ENCODE measurements at places on chromosomes 3 and 15. TPM values are rescaled to one million over a fixed set of nuclear protein-coding genes. Genes with fewer than 3 reads are reported as not detected.

GRCh38 chr3:69094467-69095205, 9.9 kb downstream of the ARL6IP5 start:
- DNase-seq: no peak

DNA sequence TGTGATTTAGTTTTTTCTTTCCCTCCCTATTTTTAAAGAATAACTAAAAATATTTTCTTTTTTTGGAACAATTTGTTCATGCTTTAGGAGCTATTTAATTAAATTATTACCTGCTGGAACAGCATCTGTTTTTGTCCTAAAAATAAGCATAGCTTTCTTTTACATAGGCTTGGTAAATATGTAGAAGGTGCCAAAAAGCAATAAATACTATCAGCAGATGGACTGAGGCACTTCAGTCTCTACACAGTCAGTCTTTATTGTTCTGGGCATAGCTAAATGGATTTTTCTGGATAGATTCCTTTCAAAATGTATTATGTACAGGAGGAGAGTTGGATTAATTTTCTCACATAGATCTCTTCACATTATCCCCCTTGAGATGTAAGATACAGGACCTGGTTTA, 223.5 kb downstream of the NAALADL2 start:
- DNase-seq: no peak

DNA sequence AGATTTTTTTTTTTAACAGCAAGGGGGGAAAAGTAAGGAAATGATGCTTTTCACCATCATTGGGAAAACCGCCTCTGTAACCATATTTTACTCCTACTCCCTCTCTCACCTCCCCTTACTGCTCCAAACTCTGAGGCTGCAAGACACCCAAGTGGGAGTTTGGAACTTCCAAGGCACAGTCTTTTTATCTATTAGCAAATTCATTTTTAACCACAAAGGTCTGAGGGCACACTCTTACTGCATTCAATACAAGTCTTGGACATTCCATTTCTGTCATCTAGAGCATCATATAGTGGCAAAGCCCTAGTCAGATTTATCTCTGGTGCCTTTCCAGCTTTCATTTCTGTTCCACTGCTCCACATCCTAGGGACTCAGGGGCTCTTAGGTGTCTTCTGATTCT, 13.2 kb downstream of the FAM162A start:
- no peak for DNase-seq

The HYAL1 gene
- total RNA-seq: 11.7 TPM

- DNase-seq: peak; percentile 44
Measured at GRCh38 chr15:22981051-22981840, 1.1 kb upstream of the CYFIP1 start.

The EPHB1 gene
- 3.7 TPM for total RNA-seq

- DNase-seq: no peak
Measured at GRCh38 chr15:42608752-42609488, 33.5 kb downstream of the STARD9 start.

DNA sequence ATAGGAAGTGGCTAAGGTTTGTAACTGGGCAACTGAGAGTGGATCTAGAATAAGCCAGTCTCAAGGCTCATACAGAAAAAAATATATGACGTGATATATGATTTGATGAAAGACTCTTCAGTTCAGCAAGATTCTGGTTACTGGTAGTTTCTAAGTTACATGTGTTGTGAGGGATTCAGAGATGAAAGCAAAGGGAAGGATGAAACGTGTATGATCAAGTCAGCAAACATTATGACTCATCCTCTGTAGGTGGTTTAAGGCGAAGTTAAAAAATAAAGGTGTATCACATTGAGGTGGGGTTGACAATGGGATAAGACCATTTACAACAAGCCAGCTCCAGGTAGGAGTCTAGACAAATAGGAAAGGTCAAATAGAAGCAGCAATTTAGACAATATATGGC, 16.2 kb downstream of the TERC start:
- no peak for DNase-seq

- no peak for DNase-seq
Measured at GRCh38 chr3:57661404-57661803, 31.5 kb downstream of the DENND6A start.

The SPTSSB gene
- not detected for total RNA-seq

DNA sequence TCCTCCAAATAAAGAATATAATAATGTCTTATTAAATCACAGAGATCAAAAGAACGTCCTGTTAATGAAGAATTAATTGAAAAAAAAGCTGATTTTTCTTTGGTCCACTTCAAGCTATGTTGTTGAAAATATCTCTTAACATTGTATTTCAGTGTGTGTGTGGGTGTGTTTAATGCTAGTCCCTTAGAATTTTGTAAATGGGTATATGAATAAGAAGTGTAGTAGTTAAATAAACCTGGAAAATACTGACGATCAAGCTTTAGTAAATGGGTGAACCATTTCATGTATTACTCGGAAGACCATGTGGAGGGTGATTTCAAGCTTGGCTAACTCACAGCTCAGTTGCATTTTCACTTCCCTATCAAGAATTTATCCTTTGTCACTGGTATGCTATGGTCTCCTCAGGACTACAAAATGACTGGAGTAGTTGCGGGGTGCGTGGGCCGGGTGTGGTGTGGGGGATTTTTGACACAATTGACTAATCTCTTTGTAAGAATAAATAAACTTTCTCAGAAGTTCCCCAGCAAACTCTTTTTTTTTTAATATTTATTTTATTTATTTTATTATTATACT, 586.4 kb downstream of the GRM7 start:
- no peak for DNase-seq

The IL17RD gene
- total RNA-seq: 22.9 TPM

The NRROS gene
- total RNA-seq: 10.6 TPM

The ITIH4 gene
- total RNA-seq: 28.8 TPM

DNA sequence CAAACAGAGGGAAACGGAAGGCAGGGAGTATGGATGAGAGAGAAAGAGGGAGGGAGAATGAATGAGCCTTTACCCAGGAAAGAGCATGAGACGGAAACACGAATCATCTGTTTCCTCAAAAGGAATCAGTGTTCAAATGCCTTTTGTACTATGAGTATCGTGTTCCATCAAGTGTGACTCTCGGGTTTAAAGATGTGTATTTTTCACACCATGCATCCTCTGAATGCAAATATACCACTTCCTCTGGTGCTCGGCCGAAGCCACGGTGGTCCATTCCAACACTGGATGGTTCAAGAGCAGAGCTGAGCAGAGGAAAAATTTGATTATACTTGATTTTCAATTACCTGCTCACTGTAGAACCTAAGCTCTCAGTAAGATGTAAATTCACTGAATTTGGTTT, 505.1 kb downstream of the MECOM start:
- DNase-seq: no peak

DNA sequence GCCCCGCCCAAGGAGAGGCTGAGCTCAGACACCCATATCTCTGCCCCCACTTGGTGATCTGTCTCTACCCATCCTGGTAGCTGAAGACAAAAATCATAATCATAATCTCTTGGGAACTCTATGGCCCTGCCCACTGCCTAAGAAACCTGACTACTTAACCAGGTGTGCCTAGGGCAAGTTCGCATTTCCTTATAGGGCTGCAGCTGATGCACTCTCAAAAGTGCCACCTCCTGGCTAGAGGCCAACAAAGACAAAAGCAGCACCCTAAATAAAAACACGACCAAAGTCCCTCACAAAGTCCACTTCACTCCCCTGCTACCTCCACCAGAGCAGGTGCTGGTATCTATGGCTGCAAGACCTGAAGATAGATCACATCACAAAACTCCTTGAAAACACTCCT, 250.4 kb upstream of the SLITRK3 start:
- DNase-seq: no peak

The USP50 gene
- total RNA-seq: 1.1 TPM

The CTXN2 gene
- not detected for total RNA-seq

GRCh38 chr15:101684384-101684783, 32.2 kb upstream of the TM2D3 start:
- no peak for DNase-seq

The CRYGS gene
- 1.9 TPM for total RNA-seq

The GRAMD1C gene
- total RNA-seq: 1.2 TPM

DNA sequence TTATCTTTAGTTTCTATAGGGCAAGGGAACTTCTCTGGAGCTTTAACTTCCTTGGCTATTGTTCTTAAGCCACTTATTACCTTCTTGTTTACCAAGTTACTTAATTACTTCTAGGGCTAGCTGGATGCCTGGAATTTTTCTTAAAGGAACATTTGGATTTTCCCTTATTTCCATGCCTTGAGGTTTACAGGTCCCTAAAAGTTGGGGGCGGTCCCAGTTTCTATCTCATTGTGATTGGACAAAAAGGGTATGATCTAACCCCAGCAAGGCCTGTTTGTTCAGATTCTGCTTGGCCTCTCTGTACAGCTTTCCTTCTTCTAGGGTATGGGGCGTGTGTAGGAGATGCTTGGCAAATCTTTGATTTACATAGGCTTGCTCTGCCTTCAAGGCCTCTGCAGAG, 17.4 kb downstream of the PDHB start:
- no peak for DNase-seq

GRCh38 chr3:184465883-184466412, 86.1 kb downstream of the CHRD start:
- no peak for DNase-seq

The SNUPN gene
- total RNA-seq: 17.2 TPM

- DNase-seq: no peak
Measured at GRCh38 chr15:67253549-67254237, 768 bp downstream of the AAGAB start.

- DNase-seq: no peak
Measured at GRCh38 chr15:29670998-29671981, 151.0 kb downstream of the TJP1 start.

The WDR76 gene
- total RNA-seq: 3.9 TPM

GRCh38 chr15:67741308-67741707, 84.0 kb upstream of the SKOR1 start:
- no peak for DNase-seq

- peak; percentile 31 for DNase-seq
Measured at GRCh38 chr15:66233487-66234415, 19.8 kb downstream of the MEGF11 start.

The MORC1 gene
- not detected for total RNA-seq

GRCh38 chr15:38285456-38285855, 32.8 kb downstream of the SPRED1 start:
- DNase-seq: no peak

DNA sequence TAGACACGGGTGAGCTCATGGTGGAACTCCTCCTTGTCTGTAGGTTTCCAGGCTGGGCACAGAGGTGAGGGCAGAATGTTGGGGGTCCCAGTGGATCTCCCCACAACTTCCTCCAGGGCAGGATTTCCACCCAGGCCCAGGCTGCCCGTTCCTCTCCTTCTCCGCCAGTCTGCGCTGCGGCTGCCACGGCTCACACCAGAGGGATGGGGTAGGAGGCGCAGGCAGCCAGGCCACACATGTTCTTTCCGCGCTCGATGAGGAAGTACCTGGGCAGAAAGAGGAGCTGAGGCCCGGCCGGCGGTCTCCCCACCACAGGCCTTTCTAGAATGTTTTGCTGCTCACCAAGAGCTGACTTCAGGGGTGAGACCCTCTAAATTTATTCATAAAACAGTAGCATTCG, 22.9 kb downstream of the CTSH start:
- no peak for DNase-seq

DNA sequence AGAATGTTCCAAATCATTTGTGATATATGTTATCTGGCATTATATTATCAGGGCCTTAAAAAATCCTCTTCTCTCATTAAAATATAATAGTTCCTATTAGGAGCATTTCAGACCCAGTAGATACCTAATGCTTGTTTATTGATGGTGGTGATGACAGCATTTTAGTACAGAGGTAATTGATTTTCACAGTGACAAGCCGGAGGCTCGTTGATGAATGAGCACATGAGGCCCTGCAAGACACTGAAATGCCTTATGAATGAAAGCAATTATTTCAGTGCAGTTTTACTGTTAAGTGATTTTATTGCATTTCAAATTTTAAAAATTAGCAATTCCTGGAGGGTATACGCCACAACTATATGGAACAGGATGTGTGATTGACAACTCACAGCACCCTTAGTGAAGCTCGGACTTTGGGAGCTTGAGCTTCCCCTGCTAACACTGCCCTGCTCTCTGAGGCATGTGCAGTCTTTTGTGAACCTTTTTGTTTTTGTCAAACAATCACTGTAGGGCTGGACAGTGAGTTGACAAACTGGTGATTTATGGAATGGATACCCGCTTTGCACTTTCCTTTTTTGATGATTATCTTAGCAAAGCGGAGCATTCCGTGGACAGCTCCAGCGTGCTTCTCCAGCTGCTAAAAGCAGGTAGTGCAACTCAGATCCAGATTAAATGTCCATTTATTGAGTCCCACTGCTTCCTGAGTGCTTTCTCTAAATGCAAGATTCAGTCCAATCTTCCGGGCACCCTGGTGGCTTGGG, 187.0 kb upstream of the ATP10A start:
- DNase-seq: no peak

The EPHA3 gene
- 28.6 TPM for total RNA-seq

The GOLGA8J gene
- not detected for total RNA-seq

DNA sequence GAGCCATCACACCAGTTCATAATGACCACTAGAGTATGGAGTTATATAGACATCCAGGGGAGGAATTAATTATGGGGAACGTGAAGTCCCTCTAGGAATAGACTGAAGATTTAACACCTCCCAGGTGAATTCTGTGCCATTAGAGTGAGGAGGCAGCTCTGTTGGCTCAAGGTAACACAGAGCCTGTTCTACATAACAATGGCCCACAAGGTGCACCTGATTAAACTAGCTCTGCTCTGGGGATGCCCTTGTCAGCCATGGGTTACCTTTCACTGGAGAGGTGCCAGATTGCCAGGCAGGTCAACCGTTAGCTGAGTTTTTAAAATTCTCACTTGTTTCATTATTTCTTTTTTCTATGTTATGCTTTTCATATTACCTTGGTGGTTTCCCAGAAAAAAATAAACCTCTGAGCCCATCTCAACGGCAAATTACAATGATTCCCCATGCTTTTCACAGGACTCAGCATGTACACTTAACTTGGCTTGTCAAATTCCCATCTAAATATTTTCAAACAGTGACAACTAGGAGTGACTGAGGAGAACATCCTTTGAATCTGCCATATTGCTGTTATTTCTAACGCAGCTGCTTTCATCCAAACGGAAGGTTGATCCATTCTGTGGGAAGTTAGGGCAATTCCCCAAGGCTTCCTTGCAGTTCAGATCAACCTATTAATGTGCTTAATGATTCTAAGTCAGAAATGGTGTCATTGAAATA, 512.9 kb downstream of the MCTP2 start:
- DNase-seq: no peak

DNA sequence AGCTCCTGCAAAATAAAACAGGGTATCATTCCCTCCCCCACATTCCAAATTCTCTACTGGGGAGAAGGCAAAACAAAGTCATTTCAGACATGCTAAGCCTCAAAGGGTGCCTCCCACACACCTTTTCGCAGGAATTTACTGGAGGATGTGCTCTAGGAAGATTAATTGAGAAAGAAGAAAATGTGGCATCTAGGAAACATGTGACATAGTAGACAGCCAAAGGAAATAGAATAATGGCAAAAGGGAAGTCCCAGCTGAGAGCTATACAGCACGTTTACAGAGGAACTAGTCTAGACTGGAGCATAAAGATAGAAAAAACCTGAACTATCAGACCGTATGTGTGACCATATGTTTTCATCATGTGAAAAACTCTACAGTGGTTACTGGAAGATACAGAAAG, 58.8 kb upstream of the MELTF start:
- DNase-seq: no peak

The TIMP4 gene
- total RNA-seq: 19.2 TPM

The SCN5A gene
- total RNA-seq: 0.32 TPM

The SLCO2A1 gene
- total RNA-seq: 102 TPM

The GNAT1 gene
- not detected for total RNA-seq

The CLDN16 gene
- total RNA-seq: not detected

Data from posterior vena cava (tissue), 2 donors.